Left ventricle myocardium inferior (tissue), 1 donor: ENCODE measurements at places on chromosomes 6 and 20.

GRCh38 chr6:109340811-109341210, 41.5 kb downstream of the CD164 start:
- no peak for DNase-seq

- DNase-seq: no peak
Observed at GRCh38 chr20:46142124-46142523, 24.0 kb downstream of the CD40 start.

DNA sequence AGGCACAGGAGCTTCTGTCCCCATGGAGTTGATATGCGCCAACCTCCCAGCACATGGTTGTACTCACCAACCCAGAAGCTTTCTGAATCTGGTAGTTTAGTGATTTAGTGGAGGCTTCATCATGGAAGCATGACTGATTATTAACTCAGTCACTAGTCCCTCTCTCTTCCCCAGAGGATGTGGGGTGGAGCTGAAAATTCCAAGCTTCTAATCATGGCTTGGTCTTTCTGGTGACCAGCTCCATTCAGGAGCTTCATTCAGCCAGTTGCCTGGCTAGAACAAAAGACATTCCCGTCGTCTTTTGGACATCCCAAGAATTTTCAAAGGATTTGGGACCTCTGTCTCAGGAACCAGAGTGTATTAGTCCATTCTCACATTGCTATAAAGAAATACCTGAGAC, 13.3 kb upstream of the SMIM13 start:
- DNase-seq: no peak

DNA sequence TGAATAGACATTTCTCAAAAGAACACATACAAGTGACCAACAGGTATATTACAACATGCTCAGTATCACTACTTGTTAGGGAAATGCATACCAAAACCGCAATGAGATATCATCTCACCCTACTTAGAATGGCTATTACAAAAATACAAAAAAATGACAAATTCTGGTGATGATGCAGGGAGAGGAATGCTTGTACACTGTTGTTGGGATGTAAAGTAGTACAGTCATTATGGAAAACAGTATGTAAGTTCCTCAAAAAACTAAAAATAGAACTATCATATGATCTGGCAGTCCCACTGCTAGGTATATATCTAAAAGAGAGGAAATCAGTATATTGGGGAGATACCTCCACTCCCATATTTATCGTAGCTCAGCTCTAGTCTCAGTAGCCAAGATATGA, 10.9 kb upstream of the SLC17A5 start:
- DNase-seq: no peak

GRCh38 chr6:132830334-132830751, 16.0 kb downstream of the RPS12 start:
- DNase-seq: no peak

DNA sequence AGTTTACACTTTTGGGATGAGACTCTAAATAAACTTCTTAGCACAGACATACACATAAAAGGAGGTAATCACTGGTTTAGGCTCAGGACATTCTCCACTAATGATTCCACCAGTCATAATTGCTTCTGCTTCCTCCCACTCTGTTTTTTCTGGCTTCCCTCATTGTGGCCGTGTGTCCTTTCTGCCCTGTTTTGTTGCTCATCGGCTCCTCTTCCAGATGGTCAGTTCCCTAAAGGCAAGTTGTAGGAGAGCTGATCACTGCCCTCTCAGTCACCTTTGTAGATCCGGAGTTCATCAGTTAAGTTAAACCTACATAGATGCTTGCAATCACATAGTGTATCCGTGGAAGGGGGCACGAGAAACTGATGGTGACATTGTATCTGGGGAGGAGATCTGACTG, 200.5 kb upstream of the ARG1 start:
- DNase-seq: no peak

DNA sequence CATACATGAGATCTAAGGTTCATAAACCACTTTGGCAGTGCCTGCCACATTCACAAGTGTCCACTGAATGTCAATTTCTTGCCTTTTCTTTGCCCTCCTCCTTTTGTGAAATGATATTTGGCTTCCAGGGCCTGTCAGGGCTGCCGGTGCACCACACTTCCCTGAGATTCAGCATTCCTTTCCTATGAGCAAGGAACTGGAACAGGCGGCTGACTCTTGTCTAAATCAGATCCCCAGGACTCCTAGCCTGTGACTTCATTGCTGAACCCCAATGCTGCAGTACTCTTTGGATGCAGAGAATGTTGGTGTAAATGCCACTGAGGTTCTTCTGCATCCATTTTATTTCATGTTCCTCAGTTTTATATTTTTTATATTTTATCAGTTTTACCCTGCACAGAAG, 172.2 kb downstream of the ARID1B start:
- no peak for DNase-seq

GRCh38 chr6:41256383-41256782, 28.2 kb downstream of the TREML4 start:
- DNase-seq: no peak

DNA sequence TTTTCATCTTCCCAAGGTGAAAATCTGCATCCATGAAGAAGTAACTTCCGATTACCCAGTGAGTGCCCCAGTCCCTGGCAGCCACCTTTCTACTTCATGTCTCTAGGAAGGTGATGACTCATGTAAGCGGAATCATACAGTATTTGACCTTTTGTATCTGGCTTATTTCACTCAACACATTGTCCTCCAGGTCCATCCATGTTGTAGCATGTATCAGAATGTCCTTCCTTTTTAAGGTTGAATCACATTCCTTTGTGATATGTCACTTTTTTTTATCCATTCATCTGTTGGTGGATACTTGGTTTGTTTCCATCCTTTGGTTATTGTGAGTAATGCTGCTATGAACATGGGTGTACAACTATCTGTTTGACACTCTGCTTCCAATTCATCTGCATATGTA, 176.3 kb upstream of the CDYL start:
- DNase-seq: no peak

GRCh38 chr20:48209102-48209501, 423.8 kb upstream of the SULF2 start:
- DNase-seq: no peak

DNA sequence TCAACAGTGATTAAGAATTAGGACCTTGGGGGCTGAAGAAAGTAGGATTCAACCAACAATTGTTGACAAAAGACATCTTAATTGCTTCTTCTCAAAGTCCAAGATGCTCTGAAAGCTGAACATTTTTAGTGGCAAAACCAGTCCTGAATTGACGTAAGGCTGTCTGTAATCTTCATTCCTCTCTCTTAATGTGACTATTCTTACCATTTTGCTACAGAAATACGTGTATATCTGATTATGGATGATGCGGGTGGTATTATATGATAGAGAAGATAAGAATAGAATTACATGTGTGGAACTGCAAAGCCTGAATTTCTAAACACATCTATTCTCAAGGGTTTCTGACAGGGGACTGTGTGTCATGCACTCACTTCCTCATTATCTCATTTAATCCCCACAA, 130.3 kb upstream of the SASH1 start:
- DNase-seq: no peak

DNA sequence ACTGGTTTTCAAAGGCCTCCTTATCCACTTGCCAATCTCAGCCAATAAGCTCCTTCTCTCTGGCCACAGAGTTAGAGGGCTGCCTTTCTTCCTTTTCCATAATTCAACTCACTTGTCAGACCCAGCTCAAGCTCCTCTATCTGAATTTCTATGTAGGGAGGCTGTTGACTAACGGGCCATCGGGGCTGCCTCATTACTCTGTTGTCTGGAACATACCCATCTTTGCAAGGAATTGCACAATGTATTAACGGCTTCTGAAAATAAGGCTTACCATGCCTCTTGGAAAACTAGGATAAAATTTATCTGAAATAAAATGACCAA, 28.5 kb upstream of the KIF6 start:
- no peak for DNase-seq

GRCh38 chr6:166308033-166308768, at the start of gene PRR18:
Gene PRR18 (minus strand): TSS chr6:166308392. CDS start chr6:166308142, 250 bp downstream.
- DNase-seq: no peak

- no peak for DNase-seq
Observed at GRCh38 chr20:53180928-53181362, 208.8 kb downstream of the TSHZ2 start.

GRCh38 chr6:150230832-150231524, 88.1 kb downstream of the PPP1R14C start:
- no peak for DNase-seq

DNA sequence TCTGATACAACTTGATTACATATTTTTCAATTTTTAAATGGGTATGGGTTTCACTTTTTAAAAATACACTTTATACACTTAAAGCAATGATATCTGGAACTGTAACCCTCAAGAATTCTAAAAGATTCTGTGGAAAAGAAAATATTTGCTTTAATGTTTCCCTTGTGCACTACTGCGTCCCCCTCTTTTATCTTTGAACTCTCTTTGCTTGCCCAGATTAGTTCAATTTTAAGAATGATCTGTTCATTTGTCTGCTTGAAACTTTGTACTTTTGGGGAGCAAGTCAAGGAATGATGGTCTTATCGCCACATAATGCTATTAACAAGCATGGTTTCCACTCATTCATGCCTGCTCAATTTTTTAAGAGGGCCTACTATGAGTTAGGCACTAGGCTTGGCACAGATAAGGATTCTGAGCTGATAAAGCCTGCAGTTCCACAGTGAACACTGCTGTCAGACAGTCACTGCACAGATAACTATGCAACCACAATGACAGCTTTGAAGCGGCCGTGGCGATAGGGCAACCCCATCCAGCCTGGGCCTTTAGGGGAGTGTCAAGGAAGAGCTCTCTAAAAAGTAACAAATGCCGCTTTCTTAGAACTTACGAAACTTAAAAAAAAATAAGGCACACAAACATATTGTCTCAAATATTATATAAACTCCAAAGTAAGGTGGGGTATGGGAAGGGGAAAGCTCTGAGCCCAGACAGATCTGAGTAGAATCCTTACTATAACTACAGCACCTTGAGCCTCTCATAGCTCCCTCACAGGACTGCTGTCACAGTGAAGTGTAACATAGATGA, 29.7 kb downstream of the FYN start:
- no peak for DNase-seq

DNA sequence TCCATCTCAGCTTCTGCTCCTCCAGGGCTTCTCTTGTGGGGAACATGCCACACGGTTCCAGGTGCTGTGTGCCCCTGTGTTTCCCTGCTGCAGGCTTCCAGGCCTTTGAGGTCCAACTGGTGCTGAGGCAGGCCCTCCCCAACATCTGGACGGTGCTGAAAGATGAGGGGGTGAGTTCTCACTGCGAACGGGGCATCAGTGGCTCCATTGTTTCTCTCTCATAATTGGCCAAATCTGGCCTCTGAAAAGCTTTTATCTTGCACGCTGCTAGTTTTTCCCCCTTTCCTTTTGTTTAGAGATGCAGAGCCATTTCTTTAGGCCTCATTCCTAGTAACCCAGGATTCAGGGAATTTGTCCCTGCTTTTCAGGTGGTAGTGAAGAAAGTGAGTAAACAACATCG, 8.6 kb downstream of the PNLDC1 start:
- DNase-seq: no peak

DNA sequence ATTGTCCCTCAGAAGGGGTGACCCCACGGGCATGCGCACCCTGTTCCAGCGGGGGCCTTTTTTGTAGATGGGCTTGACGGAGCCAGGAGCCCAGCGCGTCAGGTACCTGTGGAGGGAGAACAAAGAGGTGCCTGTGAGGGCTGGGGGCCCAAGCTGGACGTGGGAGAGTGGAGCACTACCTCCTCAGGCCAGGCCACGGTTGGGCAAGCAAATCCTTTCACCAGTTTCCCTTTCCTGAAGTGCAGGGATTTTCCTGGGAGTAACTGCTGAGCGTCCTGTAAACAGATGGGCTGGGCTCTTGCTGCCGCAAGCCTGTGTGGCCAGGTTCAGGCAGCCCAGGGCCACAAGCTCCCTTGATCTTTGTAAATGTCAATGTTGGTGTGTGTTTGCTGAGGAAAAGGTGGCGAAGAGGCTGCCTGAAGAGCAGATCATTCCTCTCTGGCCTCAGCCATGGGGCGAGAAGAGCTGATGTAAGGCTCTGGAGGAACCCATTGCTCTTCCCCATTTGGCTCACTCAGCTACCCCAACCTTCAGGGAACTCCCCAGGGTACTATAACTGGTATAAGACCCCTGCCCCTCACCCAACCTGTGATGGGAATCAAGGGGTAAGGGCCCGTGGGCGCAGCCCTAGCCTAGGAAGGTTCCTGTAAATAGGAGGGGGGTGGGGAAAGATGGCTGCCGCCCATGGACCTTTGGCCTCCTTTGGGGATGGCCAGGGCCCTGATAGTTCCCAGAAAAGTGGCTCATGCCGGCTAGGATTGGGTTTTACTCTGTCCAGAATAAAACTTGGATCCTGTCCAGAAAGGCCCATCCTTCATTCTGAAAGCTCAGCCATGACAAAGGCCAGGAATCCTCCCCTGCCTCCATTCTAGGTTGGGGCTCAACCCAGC, 15.5 kb downstream of the MRPS18A start:
- DNase-seq: no peak

DNA sequence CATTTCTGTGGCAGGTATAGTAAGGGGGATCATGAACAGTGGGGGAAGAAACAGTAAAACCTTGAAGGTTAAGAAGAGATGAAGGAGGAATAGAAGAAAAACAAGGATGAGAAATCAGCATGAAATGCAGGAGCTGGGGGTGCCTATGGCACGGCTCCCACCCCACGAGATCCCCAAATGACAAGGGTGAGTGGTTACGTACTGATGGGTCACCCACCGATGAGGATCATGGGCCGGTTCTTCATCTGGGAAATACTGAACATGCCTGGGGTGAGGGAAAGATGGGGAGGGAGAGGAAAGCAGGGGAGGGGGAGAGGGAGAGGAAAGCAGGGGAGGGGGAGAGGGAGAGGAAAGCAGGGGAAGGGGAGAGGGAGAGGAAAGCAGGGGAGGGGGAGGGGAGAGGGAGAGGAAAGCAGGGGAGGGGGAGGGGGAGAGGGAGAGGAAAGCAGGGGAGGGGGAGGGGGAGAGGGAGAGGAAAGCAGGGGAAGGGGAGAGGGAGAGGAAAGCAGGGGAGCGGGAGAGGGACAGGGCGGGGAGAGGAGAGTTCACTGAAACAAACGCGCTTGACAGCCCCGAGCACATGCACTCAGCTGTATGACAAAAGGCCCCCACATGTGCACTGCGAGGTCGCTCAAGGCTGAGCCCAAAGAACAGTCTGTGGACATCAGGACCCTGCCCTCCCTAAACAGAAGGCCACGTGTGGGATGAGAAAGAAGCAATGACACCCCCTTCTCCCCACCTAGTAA, 25.3 kb downstream of the MOCS1 start:
- DNase-seq: no peak

GRCh38 chr6:116354236-116354635, 16.5 kb upstream of the DSE start:
- no peak for DNase-seq

DNA sequence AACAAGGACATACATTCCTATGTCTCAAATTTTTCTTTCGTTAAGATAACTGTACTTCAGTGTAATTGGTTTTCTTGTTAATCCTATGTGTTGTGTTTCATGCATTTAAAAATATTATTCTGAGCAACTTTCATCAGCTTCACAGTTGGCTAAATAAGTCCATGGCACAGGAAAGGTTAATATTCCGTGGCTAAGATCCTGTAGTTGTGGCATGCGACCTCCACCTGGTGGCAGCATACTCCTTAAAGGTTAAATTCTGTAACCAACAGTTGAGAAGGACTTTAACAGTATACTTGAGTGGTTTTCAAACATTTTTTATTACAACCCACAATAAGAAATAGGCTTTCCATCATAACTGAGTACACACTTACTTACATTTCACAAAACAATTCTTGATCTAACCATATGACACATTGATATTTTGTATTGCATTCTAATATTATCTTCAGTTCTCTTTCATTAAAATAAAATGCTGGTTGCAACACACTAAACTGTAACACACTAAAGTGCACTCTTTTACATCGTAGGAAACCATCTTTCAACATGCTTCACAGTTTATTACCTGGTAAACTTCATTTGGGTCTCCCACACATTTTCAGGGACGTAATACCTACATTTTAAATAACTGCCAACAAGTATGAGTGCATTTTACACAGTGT, 118.3 kb downstream of the SLX4IP start:
- peak; percentile 60 for DNase-seq
